ENCODE measurements at places on chromosomes 2 and 18.

- no peak for DNase-seq
These were observed 23.9 kb upstream of the BOD1L2 start for GRCh38 chr18:57122936-57123510.

DNA sequence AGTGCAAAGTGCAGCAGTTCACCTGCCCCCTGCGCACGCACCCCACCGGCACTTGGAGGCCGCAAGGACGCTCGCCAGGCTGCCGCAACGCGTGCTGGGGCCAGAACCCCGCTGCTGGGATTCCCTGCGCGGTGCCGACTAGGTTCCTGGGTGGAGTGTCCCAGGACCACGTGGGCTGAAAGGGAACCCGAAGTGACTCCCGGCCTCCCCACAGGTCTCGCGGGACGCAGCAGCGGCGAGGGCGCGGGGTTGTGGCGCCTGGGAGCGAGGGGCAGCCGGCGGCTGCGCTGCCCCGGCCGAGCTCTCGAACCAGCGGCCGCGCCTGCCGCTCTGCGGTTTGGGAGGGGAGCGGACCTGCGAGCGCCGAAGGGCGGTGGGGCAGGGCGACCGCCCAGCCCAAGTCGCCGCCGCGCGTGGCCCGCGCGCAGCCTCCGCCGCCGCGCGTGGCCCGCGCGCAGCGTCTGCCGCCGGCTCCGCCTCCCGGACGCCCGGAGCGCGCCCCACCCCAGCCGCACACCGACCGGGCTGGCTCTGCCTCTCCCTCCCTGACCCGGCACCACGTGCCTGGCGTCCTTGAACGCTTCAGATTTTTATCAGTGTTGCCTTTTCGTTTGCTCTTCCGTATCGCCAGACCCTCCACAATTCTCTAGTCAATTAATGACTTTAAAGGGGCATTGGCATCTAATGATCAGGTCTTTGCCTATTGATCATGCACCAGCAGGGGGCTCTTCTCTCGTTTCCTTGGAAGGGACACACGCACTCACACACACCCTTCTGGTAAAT lies at the start of gene FTCDNL1:
FTCDNL1 (minus strand) TSS at position 475 of the 783 bp plus-strand sequence. CDS start 2,230 bp downstream, outside the sequence.
- DNase-seq: peak; percentile 77

GRCh38 chr2:83633423-83633822 lies 825.7 kb downstream of the SUCLG1 start:
- no peak for DNase-seq

- no peak for DNase-seq
These were observed 292.9 kb upstream of the SLC14A2 start for GRCh38 chr18:45322343-45322742.

DNA sequence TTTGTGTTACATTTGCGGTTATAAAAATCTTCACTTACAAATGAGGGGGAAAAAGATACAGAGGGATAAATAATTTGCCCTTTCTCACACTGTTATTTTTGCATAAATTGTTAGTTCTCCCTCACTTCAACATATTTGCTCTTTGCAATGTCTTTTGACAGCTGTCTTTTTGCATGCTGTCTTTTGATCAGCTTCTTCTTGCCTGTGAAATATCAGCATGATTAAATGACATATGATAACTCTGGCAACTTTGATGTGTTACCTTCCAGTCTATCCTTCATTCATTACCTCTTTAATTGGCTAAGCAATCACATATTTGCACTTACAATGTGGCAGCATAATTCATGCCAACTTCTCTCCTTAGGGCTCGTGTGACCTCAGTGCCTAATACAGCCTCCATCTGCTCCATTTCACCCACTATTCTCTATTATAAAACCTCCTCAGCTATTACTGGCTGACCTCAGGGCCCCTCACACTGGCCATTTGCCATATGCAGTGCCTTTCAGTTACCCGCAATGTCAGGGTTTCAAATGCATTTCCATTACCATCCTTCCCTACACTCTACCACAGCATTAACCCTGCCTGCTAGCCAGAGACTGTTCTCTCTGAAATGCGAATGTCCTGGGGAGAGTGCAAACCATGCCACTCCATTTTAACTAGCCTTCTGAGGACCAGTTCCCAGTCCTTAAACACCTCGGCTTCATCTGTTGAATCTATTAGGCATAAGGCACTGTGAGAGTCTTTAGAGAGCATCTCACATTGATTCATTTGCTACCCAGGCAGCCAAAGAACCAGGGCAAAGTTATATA lies 1056.6 kb upstream of the CHAC2 start:
- no peak for DNase-seq

- DNase-seq: no peak
These were observed 24.9 kb upstream of the COL3A1 start for GRCh38 chr2:188949046-188949818.

GRCh38 chr2:101238930-101239759 lies 13.5 kb upstream of the CNOT11 start:
- DNase-seq: no peak

- no peak for DNase-seq
These were observed 13.3 kb upstream of the ZNF521 start for GRCh38 chr18:25365242-25365641.

- DNase-seq: no peak
These were observed 58.9 kb downstream of the ATP8B1 start for GRCh38 chr18:57744211-57744694.

DNA sequence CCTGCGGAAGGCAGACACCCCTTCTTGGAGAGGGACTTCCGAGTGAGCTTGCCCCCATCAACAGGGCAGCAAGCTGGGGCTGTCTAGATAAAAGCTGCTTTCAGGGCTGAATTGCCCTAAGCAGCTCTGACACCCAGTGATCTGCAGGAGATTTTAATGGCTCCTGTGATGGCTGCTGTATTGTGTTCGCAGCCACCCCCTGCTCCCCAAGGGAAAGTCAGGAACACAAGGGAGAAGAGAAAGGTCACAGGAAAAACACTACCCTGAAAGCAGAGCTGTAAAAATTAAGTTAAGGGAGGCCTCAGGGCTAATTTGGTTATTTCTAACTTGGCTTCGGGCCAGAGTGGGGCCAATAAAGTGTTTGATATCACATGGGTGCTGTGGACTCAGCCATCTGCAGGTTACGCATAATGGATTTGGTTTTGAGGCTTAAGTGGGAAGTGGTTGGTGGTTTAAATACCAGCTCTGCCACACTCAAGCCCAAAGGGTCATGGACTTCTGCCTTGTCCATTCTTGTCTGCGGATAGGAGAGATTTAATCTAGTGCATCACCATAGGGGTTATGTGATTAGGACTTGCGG lies 147.6 kb downstream of the CLIP4 start:
- no peak for DNase-seq

GRCh38 chr2:170265321-170265720 lies 87.4 kb downstream of the MYO3B start:
- DNase-seq: no peak

Measured in erythroblast (primary cell).